Cortex of kidney (tissue), 1 donor: ENCODE measurements at places on chromosomes 12 and 14.

- DNase-seq, result no peak
These were observed 652.7 kb upstream of the MIS18BP1 start for GRCh38 chr14:45905672-45906071.

GRCh38 chr14:66137081-66137480 is 349.1 kb upstream of the CCDC196 start:
- no peak for DNase-seq

DNA sequence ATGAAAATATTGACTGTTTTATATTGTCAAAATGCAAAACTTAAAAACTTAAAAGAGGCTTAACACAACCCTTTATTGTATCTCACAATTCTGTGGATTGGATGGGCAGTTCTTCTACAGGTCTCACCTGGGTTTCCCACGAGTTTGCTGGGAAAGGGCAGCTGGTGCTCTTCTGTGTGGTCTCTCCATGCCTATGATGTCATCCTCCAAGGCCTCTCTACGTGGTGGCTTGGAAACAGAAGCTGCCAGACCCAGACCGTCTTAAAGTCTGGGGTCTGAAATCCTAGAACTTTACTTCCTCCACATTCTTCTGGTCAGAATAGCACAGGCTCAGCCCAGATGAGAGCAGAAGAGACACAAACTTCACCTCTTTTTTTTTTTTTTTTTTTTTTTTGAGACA is 36.5 kb upstream of the KICS2 start:
- no peak for DNase-seq

DNA sequence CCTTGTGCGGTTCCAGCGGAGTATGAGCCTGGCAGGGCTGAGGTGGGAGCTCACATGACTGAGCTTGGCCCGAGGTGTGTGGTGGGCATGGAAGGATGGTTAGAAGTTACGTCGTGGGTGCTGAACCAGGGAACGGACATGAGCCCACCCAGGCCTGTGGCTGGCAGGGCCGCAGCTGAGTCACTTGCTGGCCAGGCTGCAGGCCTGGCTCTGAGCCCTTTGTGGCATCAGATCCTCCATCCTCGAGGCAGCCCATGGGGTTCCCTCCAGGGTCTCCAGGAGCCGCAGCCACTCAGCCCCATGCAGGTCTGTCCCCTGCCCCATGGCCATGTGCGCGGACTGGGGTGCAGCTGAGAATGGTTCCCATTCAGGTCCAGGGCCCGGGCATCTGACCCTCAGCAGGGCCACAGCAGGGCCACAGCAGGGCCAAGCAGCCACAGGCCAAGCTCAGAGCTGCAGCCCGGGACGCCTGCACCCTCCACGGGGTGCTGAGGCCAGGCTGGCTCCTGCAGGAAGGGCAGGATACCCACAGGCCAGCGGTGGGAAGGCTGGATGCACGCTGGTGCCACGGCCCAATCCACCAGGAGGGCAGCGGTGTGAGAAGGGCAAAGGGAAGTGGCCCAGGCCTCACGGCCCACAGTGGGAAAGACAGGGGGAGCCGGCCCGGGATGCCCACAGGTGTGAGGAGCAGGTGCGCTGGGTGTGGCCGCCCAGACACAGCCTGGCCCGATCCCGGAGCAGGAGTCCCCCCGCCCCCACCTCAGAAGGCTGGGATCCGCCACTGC is 26.3 kb upstream of the ULK1 start:
- DNase-seq, result no peak

- DNase-seq, result no peak
These were observed 33.0 kb upstream of the BICDL1 start for GRCh38 chr12:119956047-119956446.

DNA sequence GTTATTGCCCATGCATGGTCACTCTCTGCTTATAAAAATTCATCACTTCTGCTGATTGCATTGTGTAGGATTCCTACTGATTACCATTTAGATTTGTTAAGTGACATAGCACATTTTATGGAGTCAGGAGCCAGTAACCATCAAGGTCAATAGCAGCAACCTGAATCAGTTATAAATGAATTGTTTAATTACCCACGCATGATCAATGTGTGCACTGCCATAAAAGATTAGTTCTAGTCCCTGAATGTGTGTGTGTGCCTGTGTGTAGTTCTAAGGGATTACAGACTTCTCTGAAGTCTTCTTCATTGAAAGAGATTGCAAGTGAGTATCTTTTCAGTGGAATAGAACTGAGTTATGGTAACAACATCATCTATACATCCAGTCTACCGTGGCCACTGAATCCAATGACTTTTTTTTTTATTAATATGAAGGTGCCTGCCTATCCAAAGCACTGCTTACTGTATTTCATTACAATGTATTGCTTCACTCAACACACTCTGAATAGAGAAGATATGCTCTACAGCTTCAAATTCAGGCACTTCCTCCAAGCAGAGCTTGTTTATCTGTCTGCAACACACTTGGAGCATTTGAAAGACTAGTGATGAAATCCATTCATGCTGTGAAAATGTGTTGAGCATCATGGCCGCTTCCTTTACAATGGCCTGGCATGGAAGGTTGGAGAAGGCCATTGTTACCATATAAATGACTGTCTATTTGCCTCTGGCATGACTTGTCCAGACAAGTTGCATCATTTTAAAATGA is 381.7 kb downstream of the DIO2 start:
- DNase-seq, result no peak

DNA sequence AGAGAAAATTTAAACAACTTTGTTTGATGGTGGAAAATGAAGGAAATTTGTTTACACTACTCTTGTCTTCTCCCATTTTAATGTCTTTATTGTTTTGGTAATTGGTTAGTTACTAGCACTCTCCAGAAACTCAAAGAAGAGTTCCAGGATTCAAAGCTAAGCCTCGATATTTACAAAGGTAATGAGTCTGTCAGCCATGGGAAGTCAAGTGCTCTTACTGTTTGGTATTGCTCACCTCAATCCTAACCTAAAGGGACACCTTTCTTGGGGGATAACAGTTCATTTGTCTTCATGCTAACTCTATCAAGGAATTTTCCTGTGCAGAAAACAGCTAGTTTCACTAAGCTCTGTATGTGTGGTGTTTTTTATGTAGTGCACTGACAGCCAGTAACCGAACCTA is 222.9 kb upstream of the LMO3 start:
- no peak for DNase-seq

GRCh38 chr12:27335364-27336281 is 3.0 kb downstream of the BMAL2 start:
- no peak for DNase-seq
